ENCODE measurements at places on chromosomes 5 and 9.

DNA sequence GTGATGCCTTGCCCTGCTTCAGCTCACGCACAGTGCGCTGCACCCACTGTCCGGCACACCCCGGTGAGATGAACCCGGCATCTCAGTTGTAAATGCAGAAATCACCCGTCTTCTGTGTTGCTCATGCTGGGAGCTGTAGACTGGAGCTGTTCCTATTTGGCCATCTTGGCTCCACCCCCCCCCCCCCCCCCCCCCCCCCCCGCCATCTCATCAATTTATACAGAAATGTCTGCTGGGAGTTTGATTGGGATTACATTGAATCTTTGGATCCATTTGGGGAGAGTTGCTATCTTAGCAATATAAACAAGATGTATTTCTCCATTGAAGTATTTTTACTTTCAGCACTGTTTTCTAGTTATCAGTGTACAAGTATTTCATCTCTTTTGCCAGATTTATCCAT is 55.2 kb downstream of the RIC1 start:
- DNase-seq = no peak

GRCh38 chr9:2923766-2924379 is 80.0 kb upstream of the PUM3 start:
- DNase-seq = no peak

DNA sequence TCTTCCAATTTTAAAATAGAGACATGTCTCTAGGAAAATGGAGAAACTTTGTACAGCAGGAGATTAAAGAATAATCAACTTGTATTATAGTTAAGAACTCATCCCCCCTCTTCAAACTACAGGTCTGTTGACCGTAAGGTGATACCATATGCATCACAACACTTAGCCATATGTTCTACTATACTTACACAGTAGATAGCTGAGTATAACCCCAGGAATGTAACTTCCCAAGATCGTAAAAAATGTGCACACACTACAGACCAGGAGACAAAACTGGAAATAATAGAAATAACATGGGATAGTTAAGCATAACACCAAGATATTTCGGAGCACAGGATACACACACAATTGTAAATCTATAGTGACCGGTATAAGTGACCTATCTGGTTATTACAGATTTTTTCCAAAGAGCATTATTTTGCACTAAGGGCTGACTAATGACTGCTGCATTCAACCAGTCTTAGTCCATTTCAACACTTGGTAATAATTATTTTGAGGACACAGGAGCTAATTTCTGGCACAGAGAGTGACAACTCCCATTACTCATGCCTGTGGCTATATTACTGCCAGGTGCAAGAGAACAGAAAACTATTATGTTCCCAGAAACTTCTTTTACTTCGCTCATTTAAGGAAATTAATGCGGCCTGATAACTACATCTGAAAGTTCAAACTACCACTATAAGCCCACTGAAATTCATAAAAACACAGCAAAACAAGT is 15.4 kb upstream of the ZNF622 start:
- DNase-seq = no peak

DNA sequence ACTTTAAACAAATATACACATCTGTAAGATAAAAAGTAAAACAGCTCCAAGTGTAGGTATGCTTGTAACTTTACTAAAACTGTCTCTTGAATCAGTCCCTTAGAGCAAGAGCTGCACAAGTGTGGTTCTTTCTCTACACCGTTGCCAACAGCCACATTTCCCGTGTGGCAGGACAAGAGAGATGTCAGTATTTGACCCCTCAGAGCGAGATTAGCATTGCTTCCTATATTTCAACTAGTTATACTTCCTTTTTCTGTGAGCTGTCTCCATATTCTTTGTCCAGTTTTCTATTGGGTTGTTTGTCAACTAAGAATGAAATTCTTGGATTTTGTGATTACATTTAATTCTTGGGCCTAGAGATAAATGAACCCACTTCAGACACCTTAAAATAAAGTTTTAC is 8.0 kb downstream of the PLIN2 start:
- DNase-seq = no peak

DNA sequence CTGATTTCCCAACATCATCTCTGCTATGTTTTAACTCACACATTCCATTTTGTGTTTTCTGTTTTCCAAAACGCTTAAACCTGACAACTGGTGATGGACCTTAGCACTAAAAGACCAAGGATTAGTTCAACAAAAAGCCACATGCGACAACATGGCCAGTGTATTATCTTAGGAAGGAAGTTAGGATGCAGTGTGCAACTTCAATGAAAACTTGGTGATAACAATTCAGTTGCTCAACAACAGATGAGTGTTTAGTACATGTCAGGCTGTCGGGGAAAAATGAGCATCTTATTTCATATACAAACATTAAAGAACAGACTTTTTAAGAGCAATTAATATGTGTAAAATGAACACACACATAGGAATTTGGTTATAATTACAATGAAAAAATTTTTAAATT is 780.0 kb downstream of the SEMA5A start:
- DNase-seq = no peak

DNA sequence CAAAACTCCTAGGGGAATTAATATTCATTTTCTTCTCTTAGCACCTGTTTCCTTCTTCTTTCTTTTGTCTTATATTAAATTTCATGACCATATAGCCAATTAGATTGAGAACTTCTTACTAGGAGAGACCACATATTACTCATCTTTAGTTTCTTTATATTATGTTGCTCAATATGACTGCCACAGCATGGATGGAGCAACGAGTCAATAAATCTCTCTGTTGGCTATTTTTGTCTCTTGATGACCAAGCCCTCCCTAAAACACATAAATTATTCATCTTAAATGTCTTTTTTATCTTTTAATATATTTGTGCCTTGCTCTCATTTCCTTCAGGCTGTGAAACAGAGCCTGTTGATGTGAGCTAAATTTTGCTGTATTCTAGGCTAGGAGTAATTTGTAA is 123.0 kb downstream of the ADAMTSL1 start:
- no peak for DNase-seq

DNA sequence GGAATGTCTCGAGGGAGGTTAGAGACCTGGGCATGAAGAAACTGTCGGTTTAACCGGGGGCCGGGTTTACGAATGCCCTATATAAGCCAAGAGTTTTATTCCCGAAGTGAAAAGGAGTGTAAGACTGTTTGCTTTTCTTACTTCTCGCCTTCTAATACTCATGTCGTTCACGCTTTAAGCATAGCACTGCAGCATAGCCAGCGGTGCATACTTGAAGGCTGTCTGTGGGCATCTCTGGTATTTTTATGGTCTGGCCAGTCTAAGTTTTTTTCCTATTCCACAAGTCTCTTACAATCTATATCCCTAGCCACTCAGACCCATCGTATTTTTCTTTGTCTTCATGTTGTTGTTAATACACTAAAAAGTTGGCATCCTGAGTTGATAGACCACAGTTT is 1.2 kb downstream of the UHRF2 start:
- peak; percentile 30 for DNase-seq

DNA sequence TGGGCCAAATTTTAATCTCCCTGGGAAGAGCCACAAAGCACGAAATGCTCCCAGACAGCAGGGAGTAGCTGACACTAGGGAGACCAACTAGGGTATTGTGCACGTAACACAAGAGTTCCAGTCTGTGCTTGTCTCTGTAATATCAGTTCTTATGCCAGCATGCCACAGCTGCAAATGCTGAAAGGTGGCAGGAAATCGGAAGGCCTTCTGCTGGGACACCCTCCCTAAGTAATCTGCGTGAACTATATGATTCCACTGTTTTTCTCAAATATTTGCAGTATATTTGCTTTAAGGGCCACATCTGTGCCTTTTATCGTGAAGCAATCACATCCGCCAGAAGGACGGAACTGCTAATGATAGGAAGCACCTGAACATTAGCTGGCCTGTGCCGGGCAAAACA is 12.6 kb downstream of the VLDLR start:
- peak; percentile 21 for DNase-seq

DNA sequence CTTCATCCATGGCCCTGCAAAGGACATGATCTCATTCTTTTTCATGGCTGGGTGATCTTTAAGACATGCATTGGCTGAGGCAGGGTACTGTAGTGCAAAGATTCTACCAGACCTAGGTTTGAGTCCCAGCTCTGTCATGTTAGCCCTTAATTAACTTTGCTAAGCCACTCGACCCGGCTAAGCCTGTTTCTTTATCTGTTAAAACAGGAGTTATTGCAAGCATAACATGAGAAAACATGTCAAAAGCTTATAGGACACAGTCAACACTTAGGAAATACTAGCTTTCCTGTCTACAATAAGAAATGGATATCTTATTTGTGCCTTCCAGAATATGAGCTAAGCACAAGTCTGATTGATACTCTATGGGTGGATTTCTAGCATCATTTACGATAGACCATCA is 92.6 kb downstream of the RASEF start:
- no peak for DNase-seq

DNA sequence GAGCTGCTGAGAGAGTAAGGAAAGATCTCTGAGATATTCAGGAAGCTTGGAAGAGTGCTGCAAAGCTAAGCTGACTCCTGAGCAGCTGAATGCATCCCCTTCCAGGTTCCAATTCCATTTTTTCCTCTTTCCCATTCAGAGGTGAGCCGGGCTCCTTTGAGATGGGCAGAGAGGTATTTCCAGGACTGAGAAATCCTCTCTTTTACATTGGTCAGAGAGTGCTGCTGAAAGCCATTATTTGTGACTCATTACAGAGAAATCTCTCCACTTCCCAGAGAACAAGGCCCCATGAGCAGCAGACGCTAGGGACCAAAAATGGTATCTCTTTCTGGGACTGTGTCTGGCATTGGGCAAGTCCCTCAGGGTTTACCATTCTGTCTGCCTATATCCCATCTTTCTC is 3.7 kb downstream of the MCTP1 start:
- no peak for DNase-seq

All from femur (tissue), 1 donor.